ENCODE measurements at places on chromosomes 1 and 21.

DNA sequence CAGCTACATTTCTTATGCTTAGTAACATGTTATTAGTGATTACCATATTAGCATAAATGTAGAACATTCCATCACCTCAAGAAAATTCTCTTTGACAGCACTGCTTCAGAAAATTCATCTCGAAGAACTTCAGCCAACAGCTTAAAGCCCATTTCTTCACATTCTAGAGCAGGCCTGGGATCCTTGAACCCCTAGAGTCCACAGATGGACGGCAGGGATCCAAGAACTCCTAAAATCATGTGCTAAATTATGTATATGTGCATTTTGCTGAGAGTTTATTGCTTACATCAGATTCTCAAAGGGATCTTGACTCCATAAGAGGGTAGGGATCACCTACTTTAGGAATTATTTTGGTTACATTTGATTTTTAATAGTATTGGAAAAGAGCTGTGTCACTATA lies 76.2 kb upstream of the TEKT2 start:
- no peak for DNase-seq

DNA sequence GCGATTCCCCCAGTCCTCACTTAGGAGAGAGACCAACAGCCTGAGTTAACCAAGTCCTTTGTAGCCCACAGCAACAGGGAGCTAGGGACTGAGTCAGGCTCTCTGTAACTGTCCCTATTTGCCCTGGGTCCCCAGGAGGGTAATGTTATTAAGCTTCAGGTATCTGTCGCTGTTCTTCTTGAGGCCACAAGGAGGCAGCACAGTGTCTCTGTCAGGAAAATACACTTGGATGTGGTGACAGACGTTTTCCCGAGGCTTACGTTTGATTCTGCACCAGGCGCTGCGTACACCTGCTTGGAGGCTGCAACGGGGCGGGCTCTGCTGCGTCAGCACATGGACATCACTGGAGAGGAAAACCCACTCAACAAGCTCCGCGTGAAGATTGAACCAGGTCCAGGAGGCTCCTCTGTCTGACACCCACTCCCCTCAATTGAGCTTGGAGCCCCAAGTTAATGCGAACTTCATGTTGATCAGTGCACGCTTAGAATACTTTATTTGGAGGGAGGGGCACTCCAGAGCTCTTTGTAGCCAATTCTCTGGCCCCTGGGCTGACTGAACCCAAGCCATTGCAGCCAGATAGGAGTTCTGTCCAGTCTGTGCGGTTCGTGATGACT lies 10.7 kb upstream of the ELF3 start:
- DNase-seq = no peak

- DNase-seq = peak; percentile 9
Measured at GRCh38 chr1:150235294-150235851, 539 bp downstream of the ANP32E start.

GRCh38 chr1:234936612-234937389 lies 191.8 kb downstream of the TOMM20 start:
- DNase-seq = no peak

DNA sequence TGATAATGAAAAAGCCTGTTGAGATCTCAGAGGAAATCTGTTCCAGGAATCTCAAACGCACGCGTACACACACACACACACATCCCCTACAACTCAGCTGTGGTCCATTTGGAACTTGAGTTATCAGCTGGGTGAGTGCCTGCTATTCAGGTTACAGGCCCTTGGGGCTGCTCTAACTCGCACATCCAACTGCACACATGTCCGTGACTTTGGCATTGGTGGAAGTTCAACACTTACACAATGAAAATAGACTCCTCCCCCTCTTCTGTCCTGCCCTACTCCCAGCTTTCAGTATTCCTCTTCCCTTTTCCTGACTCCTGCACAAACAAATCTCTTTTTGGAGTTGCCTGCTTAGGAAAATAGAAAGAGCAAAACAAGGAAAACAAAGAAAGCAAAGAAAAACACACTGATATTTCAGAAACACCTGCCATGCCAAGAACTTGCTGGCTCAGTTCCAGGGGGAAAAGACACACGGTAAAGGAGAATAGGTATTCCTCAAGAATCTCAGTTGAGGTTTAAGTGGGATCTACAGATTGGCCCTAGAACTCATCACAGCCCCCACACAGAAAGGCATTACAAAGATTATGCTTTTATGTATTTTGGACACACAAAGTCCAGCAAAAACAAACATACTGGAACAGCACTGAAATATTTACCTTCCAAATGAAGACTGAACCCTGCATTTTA lies 140.9 kb downstream of the TGFBR3 start:
- no peak for DNase-seq

DNA sequence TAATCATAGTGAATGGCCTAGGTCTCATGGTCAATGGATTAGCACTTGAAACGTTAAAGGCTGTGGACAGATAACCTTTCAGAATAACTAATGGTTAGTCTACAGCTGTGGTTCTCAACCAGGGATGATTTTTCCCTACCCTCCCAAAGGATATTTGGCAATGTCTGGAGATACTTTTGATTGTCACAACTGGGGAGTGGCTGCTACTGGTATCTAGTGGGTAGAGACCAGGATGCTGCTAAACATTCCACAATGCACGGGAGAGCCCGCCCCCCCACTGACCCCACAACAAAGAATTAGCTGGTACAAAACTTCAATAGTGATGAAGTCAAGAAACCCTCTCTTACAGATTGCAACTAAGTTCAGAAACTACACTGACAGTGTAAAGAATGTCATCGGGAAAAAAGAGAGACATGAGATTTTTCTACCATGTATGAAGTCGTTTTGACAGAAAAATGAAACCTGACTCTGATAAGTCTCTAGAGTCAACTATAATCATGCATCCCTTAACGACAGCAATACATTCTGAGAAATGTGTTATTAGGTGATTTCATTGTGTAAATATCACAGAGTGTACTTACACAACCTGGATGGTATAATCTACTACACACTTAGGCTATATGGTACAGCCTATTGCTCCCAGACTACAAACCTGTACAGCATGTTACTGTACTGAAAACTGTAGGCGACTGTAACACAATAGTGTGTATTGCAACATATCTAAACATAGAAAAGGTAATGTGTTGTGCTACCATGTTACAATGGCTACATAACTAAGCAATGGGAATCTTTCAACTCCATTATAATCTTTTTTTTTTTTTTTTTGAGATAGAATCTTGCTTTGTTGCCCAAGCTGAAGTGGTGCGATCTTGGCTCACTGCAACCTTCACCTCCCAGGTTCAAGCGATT lies 49.7 kb upstream of the PRDX6 start:
- DNase-seq = no peak

GRCh38 chr1:109370712-109371340 lies 26.9 kb downstream of the SORT1 start:
- DNase-seq = no peak

DNA sequence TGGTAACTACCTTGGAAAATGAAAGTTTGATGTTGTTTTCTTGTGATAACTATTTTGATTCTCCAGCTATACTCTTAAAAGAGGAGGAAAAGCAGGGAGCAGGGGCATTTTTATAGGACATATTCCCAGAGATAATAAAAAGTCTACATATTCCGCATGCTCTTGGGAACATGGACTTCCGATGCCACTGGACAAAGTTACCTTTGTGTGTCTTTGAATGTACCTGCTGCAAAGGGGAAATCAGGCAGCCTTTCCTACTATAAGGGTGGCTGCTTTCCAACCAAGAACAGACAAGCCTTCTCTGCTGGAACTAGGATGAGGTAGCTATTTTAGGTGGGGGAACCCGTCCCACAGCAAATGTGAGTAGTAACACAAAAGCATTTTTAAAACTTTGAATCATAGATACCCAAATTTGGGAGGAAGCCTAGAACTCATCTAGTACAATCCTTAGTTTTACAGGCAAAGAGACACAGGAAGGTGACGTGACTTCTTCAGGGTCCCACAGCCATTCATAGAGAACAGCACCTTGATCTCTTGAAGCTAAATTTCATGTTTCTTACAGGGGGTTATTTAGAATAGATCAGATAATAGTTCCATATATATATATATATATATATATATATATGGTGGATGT lies 179.9 kb downstream of the FASLG start:
- no peak for DNase-seq

- no peak for DNase-seq
Measured at GRCh38 chr1:29800120-29800519, 563.8 kb downstream of the PTPRU start.

- DNase-seq = no peak
Measured at GRCh38 chr1:9711466-9712020, 60.0 kb downstream of the PIK3CD start.

GRCh38 chr1:98188774-98189173 lies 267.9 kb upstream of the DPYD start:
- DNase-seq = no peak

GRCh38 chr1:213186168-213186567 lies 135.1 kb downstream of the RPS6KC1 start:
- no peak for DNase-seq

DNA sequence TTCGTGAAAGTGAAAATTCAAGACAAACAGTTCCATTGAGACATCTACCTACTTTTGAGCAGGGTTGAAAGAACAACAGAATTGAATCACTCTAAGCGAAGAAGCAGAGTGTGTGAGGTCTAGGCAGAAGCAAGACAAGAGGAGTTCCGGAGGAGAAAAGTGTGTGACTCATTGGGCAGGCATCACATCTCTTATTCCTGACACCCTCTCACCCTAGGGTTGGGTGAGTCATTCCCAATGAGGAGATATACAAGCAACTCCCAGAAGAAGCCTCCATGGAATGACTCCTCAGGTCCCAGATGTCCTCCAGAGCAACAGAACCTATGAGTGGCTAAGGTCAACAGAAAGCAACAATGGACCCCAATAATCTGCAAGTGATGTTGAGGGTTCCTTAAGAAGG lies 138.1 kb downstream of the TPR start:
- no peak for DNase-seq

- no peak for DNase-seq
Measured at GRCh38 chr1:65198096-65198495, 50.1 kb downstream of the AK4 start.

All from T-helper 22 cell (primary cell).